ENCODE measurements at places on chromosomes 13 and 19.

DNA sequence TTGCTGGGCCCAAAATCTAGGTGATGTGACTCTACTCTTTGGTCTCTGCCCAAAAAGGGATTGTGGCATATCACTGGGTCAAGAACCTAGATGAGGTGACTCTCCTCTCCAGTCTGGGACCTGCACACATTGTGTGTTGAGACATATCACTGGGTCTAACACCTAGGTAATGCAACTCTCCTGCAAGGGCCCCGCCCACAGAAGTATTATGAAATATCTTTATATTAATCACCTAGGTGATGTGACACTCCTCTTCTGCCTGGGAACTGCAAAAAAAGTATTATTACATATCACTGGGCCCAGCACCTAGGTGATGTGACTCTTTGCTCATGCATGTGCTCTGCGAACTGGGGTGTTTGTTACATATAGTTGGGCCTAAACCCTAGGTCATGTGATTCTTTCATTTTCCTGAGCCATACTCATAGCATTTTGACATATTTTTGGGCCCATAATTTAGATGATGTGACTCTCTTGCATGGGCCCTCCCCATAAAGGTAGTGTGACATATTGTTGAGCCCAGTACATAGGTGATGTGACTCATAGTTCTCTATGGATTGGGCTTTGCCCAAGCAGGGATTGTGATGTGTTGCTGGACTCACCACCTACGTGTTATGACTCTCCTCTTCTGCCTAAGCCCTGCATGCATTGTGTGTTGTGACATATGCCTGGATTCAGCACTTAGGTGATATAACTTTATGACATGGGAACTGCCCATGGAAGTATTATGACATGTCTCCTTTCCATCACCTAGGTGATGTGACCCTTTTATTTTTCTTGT lies 11.2 kb upstream of the ZNF681 start:
- no peak for DNase-seq

DNA sequence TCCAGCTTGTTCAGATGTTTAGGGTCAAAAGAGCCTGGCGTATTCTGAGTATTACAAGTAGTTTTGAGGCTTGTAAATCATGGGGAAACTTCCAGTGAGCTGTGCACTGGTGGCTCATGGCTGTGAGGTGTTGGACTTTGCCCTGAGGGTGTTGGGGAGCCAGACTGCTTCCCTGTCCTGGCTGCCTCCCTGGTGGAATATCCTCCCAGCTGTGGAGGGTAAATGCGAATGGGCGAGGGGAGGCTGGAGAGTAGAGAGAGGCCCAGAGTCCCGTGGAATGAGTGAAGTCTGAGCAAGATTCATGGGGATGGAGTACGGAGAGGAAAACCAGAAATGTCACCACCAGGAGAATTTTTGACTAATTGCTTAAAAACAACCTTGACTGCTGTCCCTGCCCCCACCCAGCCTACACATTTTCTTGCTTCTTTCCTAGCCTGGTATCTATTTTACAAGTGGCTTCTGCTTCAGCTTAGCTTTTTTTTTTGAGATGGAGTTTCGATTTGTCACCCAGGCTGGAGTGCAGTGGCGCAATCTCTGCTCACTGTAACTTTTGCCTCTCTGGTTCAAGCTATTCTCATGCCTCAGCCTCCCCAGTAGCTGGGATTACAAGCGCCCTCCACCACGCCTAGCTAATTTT lies 3.7 kb downstream of the SNRPA start:
- peak; percentile 27 for DNase-seq

DNA sequence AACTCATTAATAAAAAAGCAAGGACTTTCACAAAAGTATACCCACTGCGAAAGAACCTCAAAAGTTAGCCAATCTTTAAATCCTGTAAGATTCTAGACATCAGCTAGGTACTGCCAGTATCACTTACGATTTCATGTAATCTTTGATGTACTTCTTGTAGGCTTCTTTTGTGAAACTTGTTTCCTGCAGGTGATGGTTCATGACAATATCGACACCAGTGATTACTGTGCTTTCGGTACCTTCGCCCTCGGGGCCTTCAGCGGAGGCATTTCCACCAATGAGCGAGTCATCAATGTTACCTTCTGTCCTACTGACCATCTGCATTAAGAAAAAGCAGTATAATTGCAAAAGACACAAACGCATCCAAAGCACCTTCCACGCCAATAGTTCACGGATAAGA lies 1.1 kb downstream of the TPT1 start:
- DNase-seq = no peak

DNA sequence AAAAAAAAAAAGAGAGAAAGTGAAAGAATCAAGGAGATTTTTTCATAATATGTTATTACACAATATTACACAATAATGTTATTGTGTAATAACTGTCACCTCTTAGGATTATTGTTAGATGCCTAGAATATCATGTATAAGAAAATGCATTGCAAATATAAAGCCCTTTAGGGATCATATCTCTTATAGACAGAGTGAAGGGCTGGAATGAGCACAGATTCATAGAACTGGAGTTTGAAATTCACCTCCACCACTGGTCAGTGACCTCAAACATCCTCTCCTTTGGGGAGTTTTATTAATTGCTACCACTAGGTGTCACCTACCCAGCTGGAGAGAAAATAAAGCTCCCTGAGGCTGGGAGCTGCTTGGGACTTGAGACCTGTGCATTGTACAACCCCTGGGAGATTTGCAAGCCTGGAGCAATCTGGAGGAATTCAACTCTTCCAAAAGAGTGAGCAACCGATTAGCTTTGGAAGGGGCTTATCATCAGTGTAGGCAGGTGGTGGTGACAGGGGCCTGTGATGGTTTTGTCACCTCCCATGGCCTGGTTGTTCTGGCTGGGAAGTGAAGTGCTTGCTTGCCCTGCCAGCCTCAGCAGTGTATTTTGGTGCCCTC lies 30.3 kb upstream of the FRY start:
- peak; percentile 93 for DNase-seq

DNA sequence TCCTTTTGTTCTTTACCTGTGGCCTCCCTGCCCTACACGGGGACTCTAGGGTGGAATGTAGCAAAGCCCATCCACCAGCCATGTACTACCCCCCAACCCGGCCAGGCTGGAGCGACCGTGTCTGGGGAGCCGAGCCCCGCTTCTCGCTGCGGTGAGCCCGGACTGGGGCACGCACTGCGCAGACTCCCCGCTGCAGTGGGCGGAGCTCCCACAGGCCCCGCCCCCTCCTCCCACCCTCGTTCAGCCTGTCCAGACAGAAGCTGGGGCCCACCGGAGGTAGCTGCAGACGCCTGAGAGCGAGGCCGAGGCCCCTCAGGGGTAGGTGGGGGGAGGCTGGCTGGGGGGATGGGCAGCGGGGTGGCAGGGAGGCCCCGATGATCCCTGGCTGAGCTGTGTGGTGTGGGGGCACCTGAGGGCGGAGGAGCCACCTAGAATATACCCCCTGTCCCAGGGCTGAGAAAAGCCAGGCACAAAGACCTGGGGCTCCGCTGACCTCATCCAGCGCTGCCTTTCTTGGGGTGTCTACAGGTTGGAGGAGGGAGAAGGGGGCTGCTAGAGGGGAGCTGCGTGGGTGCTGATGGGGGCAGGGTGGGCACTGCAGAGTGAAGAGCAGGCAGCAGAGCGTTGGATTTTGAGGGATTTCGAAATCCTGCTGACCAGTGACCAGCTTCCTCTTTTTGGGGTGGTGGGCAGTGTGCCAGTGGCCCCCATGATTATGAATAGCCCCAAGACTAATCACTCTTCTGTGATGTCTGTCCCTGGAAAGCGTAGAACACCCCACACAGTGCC lies 17.3 kb downstream of the PLD3 start:
- DNase-seq = peak; percentile 57

GRCh38 chr19:17286263-17286662 lies 4.6 kb downstream of the ANKLE1 start:
- DNase-seq = no peak

DNA sequence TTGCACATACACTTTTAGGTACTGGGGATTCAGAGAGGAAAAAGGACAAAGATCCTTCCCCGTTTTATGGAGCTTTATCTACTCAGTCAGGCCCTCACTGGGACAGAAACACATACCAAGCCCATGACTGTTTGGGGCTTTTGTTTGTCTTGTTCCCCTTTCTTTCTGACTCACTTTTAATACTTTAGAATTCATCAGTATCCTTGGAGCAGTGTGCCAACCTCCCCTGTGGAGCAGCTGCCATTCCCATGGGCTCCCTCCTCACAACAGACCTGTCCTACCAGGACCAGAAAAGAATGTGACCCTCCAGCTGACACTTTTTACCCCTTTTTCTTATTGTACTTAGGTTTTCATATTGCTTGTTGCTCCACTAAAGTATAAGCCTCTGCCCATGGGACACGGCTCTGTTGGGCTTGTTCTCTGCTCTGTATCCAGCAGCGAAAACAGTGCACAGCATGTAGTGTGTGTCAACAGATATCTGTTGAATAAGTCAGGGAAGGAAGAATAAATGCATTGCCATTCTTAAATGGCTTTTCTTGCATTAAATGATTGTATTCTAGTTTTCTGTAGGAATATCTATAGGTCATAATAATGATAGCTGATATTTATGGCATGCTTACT lies 431.1 kb downstream of the EFNB2 start:
- no peak for DNase-seq

DNA sequence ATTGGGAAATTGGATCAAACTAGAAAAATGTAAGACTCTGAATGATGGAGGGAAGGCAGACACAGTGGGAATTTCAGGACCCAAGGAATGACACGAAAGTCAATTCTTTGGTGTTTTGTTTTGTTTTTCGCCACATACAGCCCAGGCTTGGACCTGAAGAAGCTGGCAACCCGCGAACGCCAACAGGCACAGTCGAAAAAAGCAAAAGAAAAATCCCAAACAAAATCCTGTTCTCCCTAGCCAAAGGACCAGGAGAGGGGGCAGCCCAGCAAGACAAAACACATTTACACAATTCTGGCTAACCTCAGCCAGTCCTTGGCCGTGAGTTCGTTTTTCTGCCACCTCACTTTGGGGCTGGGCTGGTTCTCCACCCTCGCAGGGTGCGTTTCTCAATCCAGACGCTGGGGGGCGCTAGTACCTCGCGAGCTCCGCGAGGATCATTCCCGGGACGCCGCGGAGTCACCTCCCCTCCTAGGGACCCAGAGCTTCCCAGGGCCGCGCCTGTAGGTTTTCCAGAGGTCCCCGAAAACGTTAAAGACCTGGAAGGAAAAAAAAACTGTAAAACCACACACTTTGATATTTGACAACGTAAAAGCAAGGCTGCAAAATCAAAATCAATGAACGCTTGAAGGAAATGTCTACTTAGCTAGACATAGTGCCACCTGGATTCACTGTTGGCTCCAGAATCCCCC lies 34.9 kb upstream of the TPM4 start:
- DNase-seq = peak; percentile 52

- no peak for DNase-seq
Measured at GRCh38 chr13:40475617-40476016, 190.8 kb downstream of the FOXO1 start.

DNA sequence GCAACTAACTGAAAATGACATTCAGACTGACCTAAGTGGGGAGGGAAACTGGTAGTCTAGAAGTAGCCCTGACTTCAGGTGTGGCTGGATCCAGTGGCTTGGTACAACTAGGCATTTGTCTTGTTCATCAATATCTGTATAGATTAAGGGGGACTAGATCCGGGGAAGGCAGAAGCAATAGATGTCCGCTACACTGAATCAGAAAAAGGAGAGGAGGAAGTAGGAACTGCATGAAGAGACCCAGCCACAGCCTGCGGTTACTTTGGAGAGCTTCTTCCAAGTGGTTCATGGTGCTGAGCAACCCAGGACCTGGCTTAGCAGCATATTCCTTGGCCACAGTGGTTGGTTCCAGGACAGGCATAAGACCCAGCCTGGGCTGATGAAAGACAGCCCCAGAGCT lies 9.9 kb upstream of the PRODH2 start:
- peak; percentile 46 for DNase-seq

- no peak for DNase-seq
Measured at GRCh38 chr13:95146486-95146885, 154.8 kb downstream of the ABCC4 start.

GRCh38 chr13:77874406-77874805 lies 44.2 kb downstream of the EDNRB start:
- no peak for DNase-seq

DNA sequence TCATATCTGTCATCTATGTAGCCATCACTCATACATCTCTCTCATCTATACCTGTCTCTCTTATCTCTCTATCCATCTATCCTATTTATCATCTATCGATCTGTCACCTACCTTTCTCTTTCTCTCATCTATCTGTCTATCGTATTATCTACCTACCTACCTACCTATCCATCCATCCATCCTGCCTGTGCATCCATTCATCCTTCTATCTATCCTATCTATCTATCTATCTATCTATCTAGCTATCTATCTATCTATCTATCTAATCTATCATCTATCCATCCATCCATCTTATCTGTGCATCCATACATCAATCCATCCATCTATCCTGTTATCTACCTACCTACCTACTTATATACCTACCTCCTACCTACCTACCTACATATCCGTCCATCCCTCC lies 44.6 kb upstream of the CYP4F8 start:
- DNase-seq = no peak

All from AML-193 (cell line).